ENCODE measurements at places on chromosomes 13 and 19.

DNA sequence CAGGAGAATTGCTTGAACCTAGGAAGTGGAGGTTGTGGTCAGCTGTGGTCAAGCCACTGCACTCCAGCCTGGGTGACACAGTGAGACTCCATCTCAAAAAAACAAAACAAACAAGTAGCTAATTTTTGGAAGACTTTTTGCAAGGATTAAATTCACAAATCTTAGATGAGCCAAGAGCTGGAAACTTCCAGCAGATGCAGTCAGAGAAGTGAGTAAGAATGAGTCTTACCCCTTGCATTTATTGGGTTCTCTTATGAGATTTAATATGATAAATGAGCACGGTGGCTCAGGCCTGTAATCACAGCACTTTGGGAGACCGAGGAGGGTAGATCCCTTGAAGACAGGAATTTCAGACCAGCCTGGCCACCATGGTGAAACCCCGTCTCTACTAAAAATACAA lies 44.9 kb upstream of the NBEA start:
- no peak for DNase-seq

- DNase-seq: no peak
Measured at GRCh38 chr13:79360095-79360494, 46.0 kb downstream of the RBM26 start.

GRCh38 chr13:22276616-22277015 lies 605.7 kb downstream of the FGF9 start:
- no peak for DNase-seq

DNA sequence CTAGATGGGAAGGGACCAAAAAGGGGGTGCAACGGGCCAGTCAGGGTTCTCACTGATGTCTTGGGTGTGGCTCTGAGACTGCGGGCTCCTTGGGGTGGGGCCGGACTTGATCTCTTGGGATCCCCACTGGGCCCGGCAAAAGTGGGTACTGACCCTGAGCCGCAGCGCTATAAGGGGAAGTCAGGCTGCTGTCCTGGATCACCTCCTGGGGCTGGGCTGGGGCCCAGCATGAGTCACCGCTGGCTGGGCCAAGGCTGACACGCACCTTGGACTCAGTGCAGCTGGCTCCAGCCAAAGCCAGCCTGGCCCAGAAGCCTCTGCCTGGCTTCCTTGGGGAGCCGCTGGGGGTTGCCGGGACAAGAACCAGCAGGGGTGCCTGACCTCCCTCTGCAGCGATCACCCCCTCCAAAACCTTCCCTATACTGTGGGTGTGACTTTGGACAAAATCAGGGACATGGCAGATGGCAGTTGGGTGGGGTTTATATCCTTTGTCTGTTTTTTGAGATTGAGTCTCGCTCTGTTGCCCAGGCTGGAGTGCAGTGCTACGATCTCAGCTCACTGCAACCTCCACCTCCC lies 617 bp upstream of the IQCN start:
- DNase-seq: no peak

GRCh38 chr19:52734331-52734892 lies 432 bp downstream of the ZNF611 start:
- peak; percentile 29 for DNase-seq

Data from NCI-H1105 treated with DMSO at 0.1 percent for 48 hours (cell line).